ENCODE measurements at places on chromosomes 6 and 20. TPM values are rescaled to one million over a fixed set of nuclear protein-coding genes. Genes with fewer than 3 reads are reported as not detected.

GRCh38 chr6:33663727-33664449, 42.8 kb downstream of the ITPR3 start:
- H3K27ac ChIP-seq: no peak overlapping the region
- no peaks in the 10 kb centered on the region for H3K27me3 ChIP-seq
- no peak for DNase-seq

- H3K4me3 ChIP-seq: no peak overlapping the region
- peaks cover 85% of the 10 kb centered on the region for H3K27me3 ChIP-seq
- H3K27ac ChIP-seq: no peak overlapping the region
- DNase-seq: no peak
- no peaks in the 10 kb centered on the region for H3K36me3 ChIP-seq
Measured at GRCh38 chr6:117275205-117275604, 9.8 kb downstream of the VGLL2 start.

DNA sequence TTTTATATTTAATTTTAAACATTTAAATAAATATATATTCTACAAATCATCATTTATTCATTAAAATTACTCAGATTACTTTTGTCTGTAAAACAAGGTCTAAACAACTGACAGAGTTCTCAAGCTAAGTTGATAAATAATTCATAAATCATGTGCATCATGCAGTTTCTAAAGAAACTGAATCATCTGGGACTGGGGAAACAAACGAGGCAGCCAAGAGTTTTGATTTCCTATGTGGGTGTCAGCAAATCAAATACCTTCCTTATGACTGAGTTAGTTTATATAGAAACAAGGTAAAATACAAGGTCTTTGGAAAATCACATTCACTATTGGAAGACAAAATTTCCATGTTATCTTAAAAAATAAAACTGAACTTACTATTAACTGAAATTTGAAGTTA, 149.9 kb upstream of the BEND6 start:
- H3K27ac ChIP-seq: peak overlapping the region; percentile 59
- no peaks in the 10 kb centered on the region for H3K27me3 ChIP-seq
- no peaks in the 10 kb centered on the region for H3K36me3 ChIP-seq
- DNase-seq: no peak

DNA sequence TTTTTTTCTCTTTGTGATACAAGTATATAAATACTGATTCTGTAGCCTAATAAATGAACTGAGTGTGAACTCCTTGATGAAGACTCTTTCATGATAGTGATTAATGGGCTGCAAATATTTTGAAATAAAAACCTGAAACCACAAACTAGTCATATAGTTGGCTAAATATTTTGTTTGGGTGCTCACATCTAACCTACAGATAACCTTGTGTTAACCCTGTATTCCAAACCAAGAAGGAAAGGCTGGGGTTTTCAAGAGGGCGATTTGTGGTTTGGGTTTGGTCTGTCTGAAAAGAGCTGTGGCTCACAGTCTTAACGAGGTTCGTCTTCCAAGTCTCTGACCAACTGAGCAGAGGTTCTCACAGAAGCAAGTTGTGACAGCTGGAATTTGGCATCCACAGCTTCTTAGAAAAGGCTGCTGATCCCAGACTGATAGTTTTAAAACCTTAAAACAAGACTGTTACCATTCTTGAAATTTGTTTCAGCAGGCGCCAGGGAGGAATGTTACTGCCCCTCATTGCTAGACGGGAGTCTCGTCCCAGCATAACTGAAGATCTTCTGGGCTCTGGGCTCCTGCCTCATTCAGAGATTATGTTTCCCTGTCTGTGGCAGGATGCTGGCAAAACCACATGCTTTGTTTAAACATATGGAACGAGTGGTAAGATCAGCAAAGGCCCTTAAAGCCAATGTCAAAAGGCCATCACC, 736.4 kb upstream of the MARCKS start:
- H3K4me3 ChIP-seq: no peak overlapping the region
- no peaks in the 10 kb centered on the region for H3K4me1 ChIP-seq
- H3K36me3 ChIP-seq: no peaks in the 10 kb centered on the region
- no peak for DNase-seq

The SUMO4 gene
- total RNA-seq: 0.37 TPM
